Stimulated activated naive CD4-positive, alpha-beta T cell (primary cell): ENCODE measurements at places on chromosomes 1 and 21.

- DNase-seq: no peak
These were observed 39.8 kb downstream of the WDTC1 start for GRCh38 chr1:27274204-27274603.

DNA sequence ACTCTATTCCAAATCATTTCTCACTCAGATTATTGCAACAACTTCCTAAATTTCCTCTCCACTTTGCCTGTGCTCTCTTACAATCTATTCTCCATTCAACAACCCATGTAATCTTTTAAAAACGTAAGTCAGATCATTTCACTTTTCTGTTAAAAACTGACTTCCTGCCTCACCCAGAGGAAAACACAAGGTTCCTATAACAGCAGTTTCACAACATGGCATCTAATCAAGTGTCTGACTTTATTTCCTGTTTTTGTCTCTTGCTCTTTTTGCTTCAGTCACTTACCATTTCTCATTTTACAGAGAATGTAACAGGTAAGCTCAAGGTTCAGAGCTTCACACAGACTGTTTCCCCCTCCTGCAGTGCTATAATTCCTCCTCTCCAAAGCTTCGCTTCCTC, 560.7 kb downstream of the LRRIQ3 start:
- DNase-seq: no peak

- no peak for DNase-seq
These were observed 2.6 kb downstream of the INPP5B start for GRCh38 chr1:37944086-37944763.

- DNase-seq: no peak
These were observed 1.1 kb upstream of the FOXD3 start for GRCh38 chr1:63321066-63321784.
